Left kidney (tissue), 8 donors: ENCODE measurements at places on chromosomes 5 and 9. TPM values are rescaled to one million over a fixed set of nuclear protein-coding genes. Genes with fewer than 3 reads are reported as not detected.

DNA sequence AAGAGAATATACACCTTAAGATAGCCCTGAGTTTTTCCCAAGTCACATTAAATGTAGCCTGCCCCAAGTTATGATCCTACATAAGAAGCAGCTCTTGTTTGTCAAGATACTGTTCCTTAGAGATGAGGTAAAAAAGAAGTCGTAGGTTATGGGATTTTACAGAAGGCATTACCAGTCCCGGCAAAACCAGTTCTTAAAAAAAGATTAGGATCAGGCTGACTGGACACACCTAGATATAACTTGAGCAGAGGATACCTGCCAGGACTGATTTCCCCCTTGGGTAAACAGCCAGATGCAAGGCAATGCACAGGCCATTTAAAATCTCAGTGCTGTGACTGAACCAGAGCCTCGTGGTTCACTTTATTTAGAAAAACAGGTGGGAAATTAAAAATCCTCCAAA is 14.1 kb upstream of the SEMA5A start:
- DNase-seq: no peak

DNA sequence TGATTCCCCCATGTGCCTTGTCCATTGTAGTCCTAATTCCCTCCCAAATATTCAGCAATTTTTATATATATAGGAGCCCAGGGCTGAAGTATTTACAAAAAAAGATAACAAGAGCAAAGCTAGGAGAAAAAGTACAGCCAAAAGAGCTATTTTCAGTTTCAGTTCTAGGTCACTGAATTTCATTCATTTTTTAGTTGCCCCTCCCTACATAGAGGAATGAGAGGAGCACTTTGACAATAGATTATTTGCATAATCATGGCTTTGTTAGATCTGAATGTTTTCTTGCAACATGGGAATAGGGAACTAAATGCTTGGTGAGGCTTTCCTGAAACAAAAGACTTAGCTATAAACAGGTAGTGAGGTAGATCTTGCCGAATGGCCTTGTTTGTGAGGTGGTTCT is 15.3 kb upstream of the F2RL2 start:
- DNase-seq: no peak

DNA sequence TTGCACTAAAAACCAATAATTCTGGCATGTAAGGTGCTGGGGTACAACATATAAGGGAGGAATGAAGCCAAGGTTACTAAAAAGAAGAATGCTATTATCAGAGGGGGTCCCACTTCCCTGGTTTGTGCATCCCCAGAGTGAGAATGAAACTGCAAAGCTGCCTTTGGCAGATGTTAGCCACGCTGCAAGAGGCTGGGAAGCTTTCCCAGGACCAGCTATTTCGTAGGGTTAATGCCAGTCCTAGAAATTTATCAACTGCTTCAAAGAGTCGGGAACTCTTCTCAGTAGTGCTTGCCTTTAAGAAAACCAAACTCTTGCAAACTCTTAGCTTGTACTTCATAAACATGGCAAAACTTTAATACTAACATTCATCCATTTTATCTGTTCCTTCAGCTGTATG is 87.5 kb upstream of the NR5A1 start:
- DNase-seq: no peak

- DNase-seq: no peak
These were observed 2075.3 kb upstream of the C9orf72 start for GRCh38 chr9:29648601-29649000.

GRCh38 chr5:21831145-21831787 is 1021.9 kb downstream of the CDH12 start:
- DNase-seq: no peak

DNA sequence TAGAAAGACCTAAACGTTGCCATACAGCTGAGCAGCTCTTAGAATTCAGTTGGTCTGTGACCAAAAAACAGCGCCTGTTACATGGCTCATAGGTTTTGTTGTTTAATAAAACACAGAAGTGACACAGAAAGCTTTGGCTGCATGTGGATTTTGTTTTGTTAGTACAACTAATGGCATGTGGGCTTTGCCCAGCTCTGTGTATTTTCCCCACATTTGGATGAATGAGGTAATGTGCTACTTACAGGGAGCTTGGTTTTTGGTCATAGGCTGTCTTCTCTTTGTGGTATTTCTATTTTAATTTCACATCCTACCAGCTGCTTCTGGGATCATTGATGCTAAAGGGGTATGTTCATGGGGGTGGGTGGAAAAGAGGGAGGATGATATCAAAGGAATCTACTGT is 37.0 kb upstream of the POU4F3 start:
- no peak for DNase-seq

DNA sequence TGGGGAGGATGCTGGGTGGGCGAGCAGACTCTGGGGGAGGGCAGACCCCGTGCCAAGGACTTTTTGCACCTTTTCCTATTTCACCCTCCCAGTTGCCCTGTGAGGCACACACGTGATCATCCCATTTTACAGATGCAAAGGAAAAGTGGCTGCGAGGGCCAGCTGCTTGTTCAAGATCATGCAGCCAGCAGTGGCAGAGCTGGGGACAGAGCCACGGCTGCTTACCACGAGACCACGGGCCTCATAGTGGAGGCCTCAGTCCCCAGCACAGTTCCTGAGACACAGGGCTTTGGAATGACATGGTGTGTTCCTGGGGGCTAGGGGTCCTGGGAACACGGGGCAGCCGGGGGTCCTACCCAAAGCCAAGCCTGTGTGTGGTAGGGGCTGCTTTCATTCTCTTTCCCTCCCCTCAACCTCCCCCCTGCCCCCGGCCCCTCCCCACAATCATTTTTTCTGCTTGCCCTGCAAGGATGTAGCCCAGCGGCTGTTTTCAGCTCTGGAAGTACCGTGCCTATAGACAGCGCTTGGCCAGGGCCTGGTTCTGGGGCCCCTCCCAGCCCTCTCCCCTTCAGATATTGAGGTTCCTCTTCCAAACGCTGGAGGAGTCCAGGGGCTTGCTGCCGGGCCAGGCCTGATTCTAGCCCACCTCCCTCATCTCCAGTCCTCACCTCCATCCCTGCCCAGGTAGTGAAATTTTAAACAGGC is 58.5 kb upstream of the IER5L start:
- no peak for DNase-seq

DNA sequence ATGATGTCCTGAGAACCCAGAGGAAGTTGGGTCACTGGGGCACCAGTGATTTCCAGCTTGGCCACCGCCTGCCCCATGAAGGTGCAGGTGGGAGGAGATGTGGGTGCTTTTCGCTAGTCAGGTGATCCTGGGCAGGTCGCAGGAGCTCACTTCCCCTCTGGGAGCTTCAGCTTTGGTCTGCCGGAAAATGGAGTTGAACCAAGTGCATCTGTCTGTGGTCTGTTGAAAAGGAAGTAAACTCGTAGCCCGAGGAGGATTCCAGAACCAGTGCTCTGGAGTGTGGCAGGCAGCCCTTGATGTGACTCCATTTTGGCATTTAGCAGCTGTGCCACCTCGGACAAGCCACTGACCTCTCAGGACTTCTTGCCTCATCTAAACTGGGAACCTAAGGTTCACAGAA is 81.8 kb upstream of the HRH2 start:
- no peak for DNase-seq

- DNase-seq: no peak
These were observed 66.4 kb downstream of the NRG2 start for GRCh38 chr5:139976703-139977102.

DNA sequence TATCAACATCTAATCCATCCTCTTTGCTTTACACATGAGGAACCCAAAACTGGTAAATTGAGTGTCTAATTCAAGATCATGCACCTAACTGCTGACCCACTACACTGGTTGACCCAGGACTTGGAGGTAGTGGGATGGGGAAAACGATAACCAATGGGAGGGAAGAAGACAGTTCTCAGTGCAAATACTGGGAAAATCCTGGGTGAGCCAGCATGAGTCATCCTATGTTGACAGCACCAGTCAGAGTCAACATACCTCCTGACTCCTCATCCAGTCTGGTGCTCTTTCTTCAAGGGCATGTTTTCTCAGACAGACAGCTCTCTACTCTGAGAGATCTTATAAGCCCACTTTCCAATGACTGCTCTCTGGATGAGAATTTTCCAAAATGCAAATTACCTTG is 232.8 kb upstream of the PTGER4 start:
- no peak for DNase-seq

DNA sequence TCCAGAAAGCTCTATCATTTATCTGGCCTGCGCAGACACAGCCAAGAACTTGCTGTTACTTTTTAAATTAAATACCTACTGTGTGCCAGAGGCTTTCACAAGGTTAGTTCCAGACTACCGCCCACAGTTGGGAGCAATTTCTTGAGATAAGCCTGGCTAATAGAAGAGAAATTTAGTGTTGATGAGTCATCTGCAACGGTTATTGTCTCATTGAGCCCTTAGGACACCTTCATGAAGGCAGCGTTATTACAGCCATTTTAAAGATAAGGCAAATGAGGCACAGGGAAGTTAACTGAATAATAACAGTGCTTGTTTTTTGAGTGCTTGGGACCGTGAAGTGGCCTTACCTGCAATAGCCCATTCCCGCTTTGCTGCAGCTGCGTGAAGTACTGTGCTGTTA is 292.9 kb upstream of the MSX2 start:
- DNase-seq: no peak

DNA sequence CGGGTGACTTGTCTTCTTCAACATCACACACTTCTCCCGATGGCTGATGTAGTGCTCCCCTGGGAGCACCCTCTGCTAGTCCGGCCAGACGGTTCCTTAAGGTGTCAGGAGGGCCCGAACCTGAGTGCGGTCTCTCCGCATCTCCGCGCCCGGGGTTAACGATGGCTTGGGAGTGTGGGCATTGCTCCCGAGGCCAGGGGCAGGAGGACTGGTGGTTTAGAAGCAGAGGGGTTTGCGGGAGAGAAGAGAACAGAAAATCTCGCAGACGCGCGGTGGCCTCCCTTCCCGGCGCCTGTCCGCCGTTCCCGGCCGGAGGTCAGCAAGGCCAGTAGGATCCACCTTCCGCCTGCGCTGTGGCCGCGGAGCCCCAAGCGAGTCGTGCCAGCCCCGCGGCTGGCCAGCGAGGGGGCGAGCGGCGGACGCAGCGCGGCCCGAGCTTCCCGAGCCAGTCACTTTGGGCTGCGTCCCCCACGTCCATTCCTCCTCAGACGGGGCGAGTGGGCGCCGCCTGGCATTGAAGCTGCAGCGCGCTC is 700 bp downstream of the CDO1 start:
- peak; percentile 29 for DNase-seq

DNA sequence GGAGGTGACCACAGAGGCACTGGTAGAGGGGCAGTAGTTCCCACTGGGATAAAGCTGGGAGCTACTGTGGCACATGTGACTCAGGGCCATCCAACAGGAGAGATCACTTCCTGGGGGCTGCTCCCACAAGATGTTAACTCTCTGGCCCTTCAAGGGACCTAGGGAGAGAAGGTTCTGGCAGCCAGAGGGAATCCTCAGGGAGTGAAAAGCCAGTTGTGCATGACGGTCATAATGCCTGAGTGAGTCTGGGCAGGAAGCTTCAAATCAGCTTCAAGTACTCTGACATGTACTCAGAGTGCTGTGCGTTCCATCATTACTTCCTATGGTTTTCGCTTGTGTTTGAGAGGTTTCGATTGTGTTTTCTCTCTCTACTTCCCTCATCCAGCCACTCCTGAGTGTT is 388.5 kb downstream of the GABRG2 start:
- no peak for DNase-seq

DNA sequence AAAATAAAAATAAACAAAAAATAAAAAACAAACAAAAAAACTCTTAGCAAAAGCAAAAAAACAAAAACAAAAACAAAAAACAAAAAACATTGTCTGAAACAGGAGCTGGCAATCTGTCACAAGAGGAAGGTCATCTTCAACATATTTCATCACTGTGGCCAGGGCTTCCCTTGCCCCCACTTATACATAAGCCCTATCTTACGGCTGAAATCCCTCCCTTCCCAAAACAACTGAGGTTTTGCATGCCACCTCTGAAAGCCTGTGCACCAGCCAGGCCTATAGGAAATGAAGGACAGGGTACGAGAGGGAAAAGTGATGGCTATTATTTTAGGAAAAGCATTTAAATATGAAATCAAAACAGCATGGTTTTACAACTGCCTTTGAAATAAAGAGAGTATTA is 10.8 kb downstream of the MTMR12 start:
- DNase-seq: no peak

DNA sequence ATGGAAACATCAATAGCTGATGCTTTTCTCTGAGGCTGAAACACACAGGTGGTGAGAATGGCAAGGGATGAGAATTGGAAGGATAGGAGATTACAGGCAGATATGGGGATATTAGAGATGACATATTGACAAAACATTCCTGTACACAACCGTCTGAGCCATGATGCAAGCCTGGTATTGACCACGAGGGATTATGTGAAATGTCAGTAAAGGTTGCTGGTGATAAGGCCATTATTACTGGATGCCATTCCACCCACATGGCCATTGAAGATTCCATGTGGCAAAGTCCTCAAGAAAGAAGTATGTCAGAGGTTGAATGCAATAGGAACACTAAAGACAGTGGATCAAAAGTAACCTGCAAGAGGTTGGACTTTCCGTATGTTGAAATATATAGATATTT is 15.7 kb downstream of the GRAMD2B start:
- DNase-seq: no peak

DNA sequence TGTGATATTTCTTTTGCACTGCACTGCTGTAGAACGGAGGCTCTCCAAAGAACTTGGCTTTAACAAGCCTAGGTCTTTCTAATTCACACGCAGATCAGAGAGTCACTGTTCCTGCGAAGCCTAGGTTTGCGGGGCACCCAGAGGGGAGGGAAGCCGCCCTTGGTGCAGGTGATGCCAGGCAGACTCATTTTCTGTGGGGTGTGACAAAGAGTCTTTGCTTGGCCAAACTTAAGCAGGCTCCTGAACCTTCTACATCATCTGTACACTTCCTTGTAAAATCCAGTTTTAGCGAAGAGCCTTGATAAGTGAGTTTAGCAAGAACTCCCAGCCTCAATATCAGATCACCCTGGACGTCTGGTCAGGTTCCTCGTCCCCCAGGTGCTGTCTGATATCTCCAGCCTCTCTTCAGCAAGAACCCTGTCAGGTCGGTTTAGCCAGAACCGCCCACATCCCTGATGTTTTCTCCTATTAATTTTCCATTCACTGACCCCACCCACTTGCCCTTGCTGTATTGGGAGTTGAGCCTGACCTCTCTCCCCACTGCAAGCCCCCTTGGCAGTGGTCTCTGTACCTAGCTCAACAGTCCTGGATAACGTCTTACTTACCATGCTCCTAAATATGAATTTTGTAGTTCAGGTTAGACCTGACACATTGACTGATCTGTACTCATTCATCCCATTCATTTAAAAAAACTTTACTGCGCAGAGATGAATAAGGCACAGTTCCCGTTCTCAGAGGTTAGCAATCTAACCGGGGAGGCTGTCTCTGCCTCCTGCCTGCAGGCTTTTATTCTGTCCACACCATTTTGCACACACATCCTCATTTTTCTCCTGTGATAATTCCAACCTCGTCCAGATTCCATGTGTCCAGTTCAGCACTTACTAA is 880 bp upstream of the UBAC1 start:
- DNase-seq: no peak

GRCh38 chr5:72041654-72042053 is 65.6 kb upstream of the MAP1B start:
- no peak for DNase-seq

GRCh38 chr9:120921661-120922181 is 4.9 kb downstream of the TRAF1 start:
- no peak for DNase-seq

GRCh38 chr5:50967009-50967562 is 300.6 kb downstream of the PARP8 start:
- no peak for DNase-seq

TAF1L gene
- polyA plus RNA-seq: 0.10 TPM

GAPT gene
- polyA plus RNA-seq: 0.55 TPM

PCAT7 gene
- polyA plus RNA-seq: 0.40 TPM

IFNA14 gene
- not detected for polyA plus RNA-seq

NEUROG1 gene
- not detected for polyA plus RNA-seq

TNFAIP8 gene
- 25.5 TPM for polyA plus RNA-seq

SLC46A2 gene
- polyA plus RNA-seq: 0.12 TPM

OTULINL gene
- polyA plus RNA-seq: 10.9 TPM

PTGER4 gene
- 10.3 TPM for polyA plus RNA-seq

FOXI1 gene
- 4.8 TPM for polyA plus RNA-seq
